ENCODE measurements at places on chromosomes 5 and 9.

DNA sequence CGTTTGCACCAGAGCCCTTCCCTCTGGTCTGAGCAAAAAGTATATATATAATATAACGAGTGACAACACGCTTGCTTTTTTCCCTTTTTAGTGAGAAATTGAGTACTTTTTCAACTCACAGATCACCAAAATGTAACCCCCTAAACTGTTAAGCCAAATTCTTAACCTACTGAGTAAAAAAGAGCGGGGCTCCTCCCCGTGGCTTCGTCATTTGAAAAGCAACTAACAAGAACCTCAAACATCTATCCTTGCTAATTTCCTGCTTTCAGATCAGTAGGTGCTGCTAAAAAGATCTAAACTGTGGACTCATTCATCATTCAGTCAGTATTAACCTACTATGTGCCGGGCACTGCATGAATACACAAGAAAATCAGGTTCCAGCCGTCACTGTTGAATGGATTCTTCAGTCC lies 1.0 kb upstream of the PTBP3 start:
- peak overlapping the region; percentile 91 for H3K27ac ChIP-seq
- peak overlapping the region; percentile 60 for H3K4me3 ChIP-seq
- peaks cover 48% of the 10 kb centered on the region for H3K4me1 ChIP-seq

GRCh38 chr5:168104350-168104749 lies 187.1 kb upstream of the WWC1 start:
- no peaks in the 10 kb centered on the region for H3K36me3 ChIP-seq
- H3K4me3 ChIP-seq = no peak overlapping the region
- DNase-seq = no peak
- H3K27me3 ChIP-seq = peaks cover 15% of the 10 kb centered on the region
- no peaks in the 10 kb centered on the region for H3K4me1 ChIP-seq

- no peaks in the 10 kb centered on the region for H3K4me1 ChIP-seq
- no peak for DNase-seq
- H3K36me3 ChIP-seq = peaks cover 8% of the 10 kb centered on the region
Measured at GRCh38 chr5:126484253-126484652, 61.0 kb downstream of the GRAMD2B start.

DNA sequence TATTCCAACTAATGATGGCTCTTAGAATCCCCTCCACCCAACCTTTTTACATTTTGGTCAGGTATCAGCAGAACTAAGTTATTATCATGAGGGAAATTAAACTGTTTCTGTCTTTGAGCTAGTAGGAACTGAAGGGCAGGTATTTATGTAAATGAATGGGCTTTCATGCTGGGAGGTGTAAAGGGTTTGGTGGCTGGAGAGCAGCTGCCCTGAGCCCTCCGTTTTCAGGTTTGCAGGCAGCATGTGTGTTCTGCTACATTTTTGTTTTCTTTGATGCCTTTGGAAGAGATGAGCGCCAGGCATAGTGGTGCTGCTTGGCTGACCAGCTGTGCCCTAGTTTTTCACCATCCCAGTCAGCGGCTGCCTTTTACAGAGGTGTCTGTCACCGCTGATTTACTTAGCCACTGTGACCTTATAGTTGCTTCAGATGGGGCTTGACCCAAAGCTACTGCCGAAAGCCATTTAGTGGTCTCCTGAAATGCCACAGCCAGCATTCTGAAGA lies 231.9 kb downstream of the MAST4 start:
- no peak for DNase-seq
- H3K4me1 ChIP-seq = no peaks in the 10 kb centered on the region
- no peaks in the 10 kb centered on the region for H3K36me3 ChIP-seq
- no peak overlapping the region for H3K27ac ChIP-seq

- no peak for DNase-seq
- no peaks in the 10 kb centered on the region for H3K36me3 ChIP-seq
- H3K27me3 ChIP-seq = no peaks in the 10 kb centered on the region
- no peak overlapping the region for H3K27ac ChIP-seq
- peaks cover 20% of the 10 kb centered on the region for H3K4me1 ChIP-seq
- no peak overlapping the region for H3K4me3 ChIP-seq
Measured at GRCh38 chr9:130454096-130454811, 9.5 kb downstream of the ASS1 start.

- 0 out of 2 replicates have a peak, but pooled peaks cover 4% of the 10 kb centered on the region for H3K36me3 ChIP-seq
- no peak overlapping the region for H3K27ac ChIP-seq
- no peak for DNase-seq
- H3K27me3 ChIP-seq = no peaks in the 10 kb centered on the region
- no peak overlapping the region for H3K4me3 ChIP-seq
Measured at GRCh38 chr5:172110921-172111851, 76.8 kb downstream of the STK10 start.

GRCh38 chr9:27626244-27627187 lies 53.2 kb upstream of the C9orf72 start:
- peaks cover 2% of the 10 kb centered on the region for H3K4me1 ChIP-seq
- H3K27me3 ChIP-seq = peaks cover 24% of the 10 kb centered on the region
- H3K27ac ChIP-seq = no peak overlapping the region
- no peaks in the 10 kb centered on the region for H3K36me3 ChIP-seq
- DNase-seq = no peak
- no peak overlapping the region for H3K4me3 ChIP-seq

DNA sequence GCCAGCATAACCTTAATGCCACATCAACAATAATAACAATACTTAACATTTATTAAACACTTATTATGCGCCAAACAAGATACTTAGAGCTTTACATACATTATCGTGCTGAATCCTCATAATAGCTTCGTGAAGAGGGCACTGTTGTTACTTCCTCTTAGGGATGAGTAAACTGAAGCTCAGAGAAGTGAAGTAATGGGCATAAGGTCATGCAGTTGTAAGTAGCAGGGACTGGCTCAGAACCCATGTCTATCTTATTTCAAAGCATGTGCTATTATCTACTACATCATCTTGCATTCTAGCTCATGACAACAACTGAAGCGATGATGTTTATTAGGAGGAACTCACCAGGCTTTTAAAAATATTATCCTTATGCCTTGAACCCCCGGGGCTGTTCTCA lies 34.9 kb upstream of the PPP3R2 start:
- no peak overlapping the region for H3K27ac ChIP-seq
- H3K4me1 ChIP-seq = no peaks in the 10 kb centered on the region
- no peaks in the 10 kb centered on the region for H3K36me3 ChIP-seq
- H3K4me3 ChIP-seq = no peak overlapping the region
- peaks cover 3% of the 10 kb centered on the region for H3K27me3 ChIP-seq

GRCh38 chr9:127955294-127956015 lies 17.8 kb upstream of the DPM2 start:
- peak overlapping the region; percentile 79 for H3K27ac ChIP-seq
- no peaks in the 10 kb centered on the region for H3K36me3 ChIP-seq
- H3K4me3 ChIP-seq = peak overlapping the region; percentile 49
- H3K4me1 ChIP-seq = peaks cover 79% of the 10 kb centered on the region
- H3K27me3 ChIP-seq = no peaks in the 10 kb centered on the region

DNA sequence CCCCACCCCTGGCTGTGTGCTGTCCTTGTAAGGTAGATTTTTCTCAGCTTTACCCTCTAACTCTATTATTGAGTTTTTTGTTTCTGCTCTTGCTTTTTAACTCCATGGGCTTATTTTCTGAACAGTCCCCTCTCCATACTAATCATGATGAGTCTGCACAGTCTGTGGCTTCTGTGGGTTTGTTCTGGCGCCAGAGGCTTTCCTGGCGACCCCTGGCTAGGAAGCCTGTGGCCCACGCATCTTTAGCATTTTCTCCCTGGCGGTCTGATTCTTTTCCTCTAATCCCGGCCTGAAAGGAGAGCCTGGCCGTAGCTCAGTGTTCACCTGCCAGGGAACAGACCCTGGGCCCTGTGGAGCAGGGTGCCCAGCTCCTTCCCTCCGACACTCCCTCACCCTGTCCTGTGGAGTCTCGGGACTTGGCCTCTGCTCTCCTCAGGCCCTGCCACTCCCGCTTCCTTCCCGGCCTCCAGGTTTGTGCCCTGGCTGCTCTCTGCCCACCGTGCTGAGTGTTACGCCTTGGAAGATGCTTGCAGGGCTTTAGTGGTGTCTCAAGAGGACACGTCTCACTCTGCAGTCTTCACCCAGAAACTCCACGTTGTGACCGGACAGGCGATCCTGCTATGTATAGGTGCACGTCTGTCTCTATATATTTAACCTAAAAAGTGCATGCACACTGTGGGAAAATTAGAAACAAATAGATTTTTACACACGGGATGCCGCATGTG lies 31.7 kb upstream of the LRRC14B start:
- DNase-seq = no peak
- no peaks in the 10 kb centered on the region for H3K36me3 ChIP-seq
- H3K27ac ChIP-seq = no peak overlapping the region
- no peaks in the 10 kb centered on the region for H3K27me3 ChIP-seq

GRCh38 chr9:35619800-35620158 lies 1.6 kb upstream of the CD72 start:
- H3K4me3 ChIP-seq = no peak overlapping the region
- DNase-seq = no peak
- no peak overlapping the region for H3K27ac ChIP-seq
- H3K4me1 ChIP-seq = no peaks in the 10 kb centered on the region
- H3K36me3 ChIP-seq = no peaks in the 10 kb centered on the region
- H3K27me3 ChIP-seq = no peaks in the 10 kb centered on the region

- peak overlapping the region; percentile 97 for H3K4me3 ChIP-seq
- H3K4me1 ChIP-seq = peaks cover 12% of the 10 kb centered on the region
- peak; percentile 12 for DNase-seq
- no peaks in the 10 kb centered on the region for H3K36me3 ChIP-seq
- H3K27me3 ChIP-seq = no peaks in the 10 kb centered on the region
Measured at GRCh38 chr9:100099722-100100042, 639 bp downstream of the INVS start.

DNA sequence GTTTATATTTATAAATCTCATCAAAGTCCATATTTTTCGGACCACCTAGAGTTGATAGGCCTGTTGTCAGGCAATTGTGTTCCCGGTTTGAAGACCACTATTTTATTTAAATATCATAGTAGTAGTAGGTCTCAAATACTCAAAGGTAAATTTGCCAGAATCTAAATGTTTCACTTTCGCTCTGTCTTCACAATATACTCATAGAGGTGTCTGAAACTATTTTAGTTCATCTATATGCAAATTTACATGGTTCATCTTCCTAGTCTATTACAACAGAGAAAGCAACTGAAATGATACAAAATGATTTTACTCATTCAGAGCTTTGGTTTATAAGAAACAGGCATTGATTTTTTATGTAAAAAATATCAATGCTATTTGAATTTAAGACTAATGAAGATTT lies 1897.5 kb downstream of the EFNA5 start:
- no peak overlapping the region for H3K27ac ChIP-seq
- no peak for DNase-seq
- no peaks in the 10 kb centered on the region for H3K36me3 ChIP-seq
- no peaks in the 10 kb centered on the region for H3K4me1 ChIP-seq

DNA sequence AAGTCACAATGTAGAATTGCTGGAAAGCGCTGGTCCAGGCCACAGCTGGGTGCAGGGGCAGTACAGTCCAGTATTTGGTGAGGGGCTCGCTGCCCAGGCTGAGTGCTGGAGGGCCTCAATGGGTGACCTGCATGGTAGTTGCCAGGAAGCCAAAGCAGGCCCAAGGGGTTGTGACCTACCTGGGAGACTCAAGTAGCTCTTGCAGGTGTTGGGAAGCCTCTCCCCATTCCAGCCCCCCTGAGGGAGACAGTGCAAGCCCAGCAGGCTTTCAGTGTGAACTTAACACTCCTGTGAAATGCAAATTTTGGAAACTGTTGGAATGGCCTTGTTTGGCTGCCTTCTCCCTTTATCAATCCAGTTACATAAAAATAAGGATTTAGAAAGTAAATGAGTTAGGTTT lies 13.9 kb downstream of the KDM4C start:
- H3K27ac ChIP-seq = no peak overlapping the region
- no peaks in the 10 kb centered on the region for H3K36me3 ChIP-seq
- H3K4me1 ChIP-seq = no peaks in the 10 kb centered on the region
- DNase-seq = no peak
- no peaks in the 10 kb centered on the region for H3K27me3 ChIP-seq

DNA sequence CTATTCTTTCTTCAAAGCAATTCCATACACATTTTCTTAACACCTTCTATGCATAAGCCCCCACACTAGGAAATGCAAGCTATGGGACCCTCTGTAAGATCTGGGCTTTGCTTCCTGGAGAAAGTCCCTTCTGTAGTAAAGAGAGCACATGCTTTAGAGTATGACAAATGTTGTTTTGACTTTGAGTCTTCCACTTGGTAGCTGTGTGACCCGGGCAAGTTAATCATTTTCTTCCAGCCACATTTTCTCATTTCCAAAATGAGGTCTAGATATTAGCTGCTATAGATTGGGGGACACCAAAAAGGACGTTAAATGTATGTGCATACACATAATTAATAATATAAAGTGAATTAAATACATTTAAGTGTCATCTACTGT lies 334.0 kb downstream of the NFIB start:
- DNase-seq = no peak
- H3K4me3 ChIP-seq = no peak overlapping the region
- H3K36me3 ChIP-seq = no peaks in the 10 kb centered on the region
- H3K27me3 ChIP-seq = no peaks in the 10 kb centered on the region
- no peak overlapping the region for H3K27ac ChIP-seq

- no peak for DNase-seq
- no peak overlapping the region for H3K27ac ChIP-seq
- no peaks in the 10 kb centered on the region for H3K27me3 ChIP-seq
- H3K4me3 ChIP-seq = no peak overlapping the region
- H3K36me3 ChIP-seq = no peaks in the 10 kb centered on the region
- H3K4me1 ChIP-seq = peaks cover 13% of the 10 kb centered on the region
Measured at GRCh38 chr5:138873466-138874221, 1.5 kb downstream of the LRRTM2 start.

DNA sequence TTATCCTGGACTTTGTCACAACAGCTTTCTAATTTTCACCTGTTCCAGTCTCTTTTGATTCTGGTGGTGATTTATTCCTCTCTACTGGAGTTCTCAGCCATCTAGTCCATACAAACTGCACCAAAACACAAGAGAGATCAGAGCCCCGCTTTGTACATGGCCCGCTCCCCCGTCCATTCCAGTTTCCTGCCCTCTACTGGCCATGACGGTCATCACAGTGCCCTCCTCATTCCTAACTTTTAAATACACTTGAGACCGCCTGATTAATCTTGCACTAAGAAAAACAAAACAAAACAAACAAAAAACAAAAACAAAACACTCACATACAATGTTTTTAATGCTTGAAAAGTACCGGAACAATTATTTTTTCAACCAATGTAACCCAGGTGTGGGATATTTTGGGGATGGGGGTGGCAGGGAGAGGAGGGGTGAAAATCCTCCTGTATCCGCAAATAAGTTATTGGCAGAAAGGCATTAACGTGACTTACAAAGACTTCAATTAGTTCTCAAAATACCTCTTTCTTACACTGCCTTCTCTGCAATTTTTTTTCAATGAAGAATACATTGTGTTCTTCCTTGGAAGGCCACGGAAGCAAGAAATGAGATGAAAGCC lies 84.8 kb upstream of the PAM start:
- H3K4me3 ChIP-seq = peak overlapping the region; percentile 57
- DNase-seq = peak; percentile 47
- H3K4me1 ChIP-seq = 0 out of 2 replicates have a peak, but pooled peaks cover 3% of the 10 kb centered on the region
- H3K27ac ChIP-seq = peak overlapping the region; percentile 53

- no peak for DNase-seq
- no peaks in the 10 kb centered on the region for H3K27me3 ChIP-seq
- H3K36me3 ChIP-seq = no peaks in the 10 kb centered on the region
- H3K27ac ChIP-seq = no peak overlapping the region
Measured at GRCh38 chr9:91086657-91087461, 274.9 kb downstream of the AUH start.

Measured in HCT116 (cell line).